ENCODE measurements at places on chromosomes 2 and 18.
A peak's percentile ranks its signal among the peaks of the same experiment; 100 is the strongest.

DNA sequence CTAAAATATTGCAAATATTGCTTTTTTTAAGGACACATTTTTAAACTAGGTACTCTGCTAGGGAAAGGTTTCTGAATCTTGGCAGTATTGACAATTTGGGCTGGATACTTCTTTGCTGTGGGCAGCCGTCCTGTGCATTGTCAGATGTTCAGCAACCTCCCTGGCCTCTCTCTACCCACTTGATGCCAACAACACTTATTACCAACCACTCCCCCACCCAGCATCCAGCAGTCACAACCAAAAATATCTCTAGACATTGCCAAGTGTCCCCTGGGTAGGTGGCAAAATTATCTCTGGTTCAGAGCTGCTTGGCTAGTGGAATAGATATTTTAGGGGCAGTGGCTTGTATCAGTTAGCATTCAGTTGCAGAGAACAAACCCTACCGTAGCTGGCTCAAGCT is 114.3 kb upstream of the PNPT1 start:
- DNase-seq, result no peak

- no peak for DNase-seq
Measured at GRCh38 chr2:127191331-127192219, 28.5 kb downstream of the CYP27C1 start.

GRCh38 chr18:59697236-59697932 is at the start of gene CCBE1:
TSS of gene CCBE1 (minus strand) at chr18:59697423.
- peak; percentile 3 for DNase-seq

DNA sequence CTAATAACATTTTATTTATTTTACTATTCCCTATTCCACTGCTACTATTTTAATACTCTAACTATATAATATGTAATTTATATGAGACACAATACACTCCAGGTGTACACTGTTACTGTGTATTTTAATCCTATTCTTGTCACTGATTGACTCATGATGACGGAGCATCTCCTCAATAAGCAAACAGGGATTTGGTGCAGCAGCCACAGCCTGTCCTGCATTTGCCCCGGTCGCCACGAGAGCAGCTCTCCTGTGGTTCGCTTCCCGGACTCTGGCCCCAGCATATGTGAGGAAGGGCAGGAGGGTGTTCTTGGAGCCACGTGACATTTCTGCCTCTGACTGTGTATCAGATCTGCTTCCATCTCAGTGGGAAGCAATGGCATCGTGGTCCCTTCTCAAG is 74.1 kb upstream of the PXDN start:
- DNase-seq, result no peak

DNA sequence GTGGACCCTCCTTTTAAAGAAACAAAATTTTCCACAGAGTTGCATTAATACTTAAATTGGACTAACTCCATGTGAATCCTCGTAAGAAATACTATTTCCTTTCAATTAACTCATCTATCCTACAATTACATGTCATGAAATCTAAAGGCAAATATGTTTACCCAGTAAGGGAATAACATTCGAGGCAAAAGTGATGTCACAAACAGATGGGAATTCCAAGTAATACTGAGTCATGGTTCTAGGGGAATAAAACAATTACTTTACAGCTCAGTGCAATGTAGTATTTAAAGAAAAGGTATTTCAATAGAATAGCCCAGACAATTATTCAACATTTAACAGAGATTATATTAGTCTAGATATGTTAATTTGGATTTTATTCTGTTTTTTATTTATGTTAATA is 205.8 kb downstream of the ZNF385B start:
- DNase-seq, result no peak

DNA sequence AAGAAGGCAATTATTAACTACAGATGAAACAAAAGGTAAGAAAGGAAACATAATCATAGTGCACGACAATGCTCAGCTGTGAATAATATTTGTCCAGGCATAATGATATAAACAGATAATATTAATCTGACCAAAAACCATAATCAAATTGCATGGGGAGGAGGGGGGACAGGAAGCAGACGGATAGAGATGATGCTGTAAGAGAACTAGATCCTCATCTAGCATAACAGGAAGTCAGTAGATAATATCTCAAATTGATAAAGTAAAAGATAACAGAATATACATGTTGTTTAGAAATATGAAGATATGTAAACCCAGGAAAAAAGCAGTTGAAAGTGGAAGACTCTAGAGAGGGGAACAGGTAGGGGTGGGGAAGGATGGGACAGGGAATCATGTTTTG is 84.9 kb upstream of the TGFA start:
- DNase-seq, result no peak

DNA sequence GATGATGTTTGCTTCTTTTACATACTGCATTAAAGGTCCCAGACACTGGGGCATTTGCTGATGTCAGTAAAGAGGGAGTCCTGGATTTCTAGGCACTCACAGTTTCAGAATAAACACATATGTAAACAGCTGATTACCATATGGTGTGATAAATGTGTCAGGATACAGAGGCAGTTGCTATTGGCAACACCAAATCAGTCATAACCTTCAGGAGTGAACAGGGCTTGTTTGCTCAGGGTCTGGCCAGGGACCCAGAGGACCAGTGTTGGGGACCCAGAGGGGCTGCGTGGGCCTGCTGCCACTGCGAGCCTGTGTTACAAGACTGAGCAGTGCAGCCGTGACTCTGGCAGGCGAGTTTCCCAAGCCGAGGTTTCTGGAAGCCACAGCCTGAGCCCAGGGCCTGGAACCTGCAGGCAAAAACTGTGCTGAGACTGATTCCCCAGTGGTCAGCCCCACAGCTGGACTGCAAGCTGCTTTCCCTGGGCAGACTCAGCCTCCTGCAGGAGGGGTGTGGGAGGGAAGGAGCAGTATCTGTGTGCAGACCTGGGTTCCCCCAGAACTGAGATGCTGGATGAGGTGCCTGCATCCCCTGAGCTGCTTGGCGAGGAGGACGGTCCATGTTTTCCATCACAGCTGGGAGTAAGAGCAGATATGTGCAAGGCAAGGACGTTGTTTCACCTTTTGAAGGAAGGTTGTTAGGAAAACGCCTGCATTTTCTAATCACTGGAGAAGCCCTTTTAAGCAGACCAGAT is 23.6 kb downstream of the ASAP2 start:
- no peak for DNase-seq

DNA sequence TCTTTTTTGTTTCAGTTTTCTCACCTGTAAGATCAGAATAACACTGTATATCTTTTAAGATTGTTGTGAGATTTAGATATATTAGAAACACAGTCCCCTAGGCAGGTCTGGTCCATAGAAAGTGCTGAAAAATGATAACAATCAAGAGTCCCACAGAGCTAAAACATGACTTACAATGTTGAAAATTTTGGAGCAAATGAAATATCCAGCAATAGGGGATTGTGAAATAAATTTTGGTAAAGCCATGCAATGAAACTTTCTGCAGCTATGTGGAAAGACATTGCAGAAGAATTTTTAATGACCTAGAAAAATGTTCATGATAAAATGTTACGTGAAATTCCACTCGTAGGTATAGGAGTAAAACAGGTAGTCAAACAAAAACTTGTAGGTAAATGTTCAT is 127.6 kb upstream of the SERPINE2 start:
- DNase-seq, result no peak

- no peak for DNase-seq
Measured at GRCh38 chr2:67585400-67585799, 188.3 kb downstream of the ETAA1 start.

DNA sequence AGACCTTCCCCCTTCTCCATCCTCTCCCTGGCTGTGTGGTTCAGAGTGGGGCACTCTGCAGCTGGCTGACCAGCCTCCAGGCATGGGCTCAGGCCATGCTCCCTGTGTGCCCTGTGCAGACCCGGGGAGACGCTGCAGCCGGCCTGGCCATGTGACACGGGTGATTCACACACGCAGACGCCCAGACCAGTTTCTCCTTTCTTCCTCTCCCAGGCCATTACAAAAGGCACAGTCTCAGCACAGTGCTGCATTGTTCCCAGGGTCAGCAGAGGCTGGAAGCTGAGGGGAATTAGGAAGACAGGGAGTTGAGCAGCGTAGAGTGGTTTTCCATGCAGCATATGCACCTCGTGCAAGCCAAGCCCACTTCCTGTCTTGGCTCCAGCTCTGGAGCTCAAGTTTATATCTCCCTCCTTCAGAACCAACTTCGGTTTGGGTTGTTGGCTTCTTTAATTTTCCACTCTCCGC is 288.5 kb downstream of the TNS1 start:
- no peak for DNase-seq

DNA sequence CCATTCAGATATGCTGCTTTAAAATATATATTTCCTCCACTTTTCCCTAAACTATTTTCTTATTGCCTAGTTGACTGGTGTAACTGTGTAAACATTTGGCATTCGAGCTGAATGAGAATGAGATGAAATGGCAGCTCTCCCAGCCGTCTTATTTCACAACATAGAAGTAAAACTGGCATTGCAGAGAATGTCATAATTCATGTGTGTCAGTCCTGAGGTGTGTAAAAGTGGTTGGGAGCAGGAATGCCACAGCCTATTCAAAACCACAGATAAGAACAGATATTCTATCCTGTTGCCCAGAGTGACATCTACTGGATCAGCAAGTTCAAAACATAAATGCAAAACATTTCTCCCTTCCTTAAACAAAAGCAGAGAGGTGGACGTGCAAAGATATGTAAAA is 565.5 kb upstream of the CHAC2 start:
- DNase-seq, result no peak

DNA sequence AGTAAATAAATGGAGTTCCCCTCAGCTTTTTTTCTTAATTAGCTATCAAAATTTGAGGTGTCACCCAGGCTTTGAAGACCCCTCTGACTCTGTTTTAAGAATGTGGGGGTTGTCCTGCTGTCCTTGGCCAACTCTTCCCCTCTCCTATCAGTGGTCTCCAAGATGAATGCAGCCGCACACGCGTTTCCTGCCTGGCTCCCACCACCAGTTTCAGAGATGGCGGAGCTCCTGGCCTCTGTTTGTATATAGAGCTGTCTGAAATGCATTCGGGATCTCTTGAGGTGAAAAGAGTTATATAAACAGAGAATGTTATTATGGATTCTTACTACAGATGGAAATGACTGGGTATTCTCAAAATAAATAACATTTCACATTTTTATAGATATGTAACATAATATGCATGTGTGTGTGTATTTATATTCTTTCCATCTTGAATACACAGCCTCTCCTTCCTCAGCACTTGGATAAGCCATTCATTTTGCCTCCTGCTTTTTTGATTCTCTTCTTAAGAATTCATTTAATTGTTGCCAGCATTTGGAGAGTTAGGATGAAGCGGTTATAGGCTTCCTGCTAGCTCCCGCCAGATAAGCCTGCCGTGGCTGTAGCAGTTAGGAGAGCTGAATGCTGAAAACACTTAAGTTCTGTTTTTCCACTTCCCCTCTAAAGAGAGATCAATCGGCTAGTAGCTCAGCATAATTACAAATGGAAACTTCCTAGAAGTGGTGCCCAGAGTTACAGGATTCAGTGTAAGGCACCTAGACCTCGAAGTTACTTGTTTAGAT is 659.3 kb upstream of the FANCL start:
- no peak for DNase-seq

- no peak for DNase-seq
Measured at GRCh38 chr2:111710085-111710484, 173.9 kb downstream of the ANAPC1 start.

DNA sequence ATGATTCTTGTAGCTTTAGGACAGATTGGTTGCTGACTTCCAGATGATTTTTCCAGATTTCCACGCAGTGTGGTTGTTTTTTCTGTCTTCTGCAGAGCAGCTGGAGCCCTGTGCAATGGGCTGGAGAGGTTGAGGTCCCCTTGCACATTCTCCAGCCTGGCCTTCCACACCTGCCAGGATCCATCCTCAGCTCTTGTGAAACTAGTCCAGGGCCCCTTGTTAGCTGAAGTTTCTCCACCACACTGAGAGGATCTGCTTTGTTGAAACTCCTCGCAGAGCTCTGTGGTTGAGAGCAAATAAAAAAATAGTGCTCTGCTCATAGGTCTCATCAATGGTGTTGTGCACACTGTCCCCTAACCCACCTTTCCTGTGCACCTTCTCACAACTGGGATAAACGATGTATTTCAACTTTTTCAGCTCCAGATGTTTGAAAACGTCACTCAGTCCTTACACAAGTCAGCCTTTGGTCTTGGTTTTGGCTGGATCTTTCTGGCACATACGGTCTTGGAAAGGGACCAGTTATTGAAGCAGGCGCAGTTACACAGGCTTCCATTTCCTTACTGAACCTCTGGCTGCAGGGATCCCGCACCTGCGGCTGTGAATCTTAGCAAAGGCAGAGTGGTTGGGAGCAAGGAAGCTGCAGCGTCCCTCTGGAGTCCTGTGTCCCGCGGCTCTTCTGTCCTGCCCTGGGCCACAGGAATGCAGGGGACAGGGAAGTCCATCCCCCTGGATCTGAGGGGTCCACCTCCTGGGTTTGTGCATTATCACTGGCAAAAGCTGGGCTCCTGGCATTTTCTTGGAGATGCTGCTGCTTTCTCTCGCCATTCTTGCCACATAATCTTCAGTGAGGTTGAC is 272.0 kb upstream of the DSEL start:
- no peak for DNase-seq

GRCh38 chr18:10457767-10458166 is 3.3 kb downstream of the APCDD1 start:
- no peak for DNase-seq

DNA sequence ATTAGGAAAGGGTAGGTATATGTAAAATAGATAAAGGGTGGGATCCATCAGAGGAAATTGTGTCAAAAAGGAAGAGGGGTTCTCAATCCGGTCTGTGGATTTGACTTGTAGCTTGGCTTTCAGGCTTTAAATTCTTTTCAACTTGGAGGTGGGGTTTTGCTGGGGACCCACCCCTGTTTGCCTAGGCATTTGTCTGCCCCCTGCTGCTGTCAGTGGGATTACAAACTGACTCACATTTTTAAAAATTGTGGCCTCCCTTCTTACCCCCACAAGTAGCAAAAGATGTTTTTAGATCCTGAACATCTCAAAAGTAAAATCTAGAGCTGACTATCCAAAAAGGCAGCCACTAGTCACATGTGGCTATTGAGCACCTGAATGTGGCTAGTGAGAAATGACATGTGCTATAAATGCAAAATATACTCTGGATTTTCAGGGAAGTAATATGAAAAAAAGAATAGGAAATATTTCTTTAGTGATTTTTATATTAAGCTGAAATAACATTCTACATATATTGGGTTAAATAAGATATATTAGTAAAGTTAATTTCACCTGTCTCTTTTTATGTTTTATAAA is 178.9 kb downstream of the GFPT1 start:
- DNase-seq, result no peak

DNA sequence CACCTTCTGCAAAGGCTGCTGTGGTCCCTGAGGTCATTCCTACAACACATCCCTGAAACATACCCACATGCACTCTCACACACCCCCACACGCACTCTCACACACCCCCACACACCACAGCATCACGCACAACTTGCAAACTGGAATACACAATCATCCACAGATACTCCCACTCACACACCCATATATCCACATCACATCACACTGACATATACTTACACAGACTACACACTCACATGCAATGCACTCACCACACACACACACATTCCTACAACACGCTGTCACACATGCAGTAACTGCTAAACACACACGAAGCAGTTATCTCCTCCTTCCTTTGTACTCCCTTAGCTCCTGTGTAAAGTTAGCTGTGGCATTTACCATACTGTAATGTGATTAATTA is 57.1 kb upstream of the PKDCC start:
- no peak for DNase-seq

- DNase-seq, result no peak
Measured at GRCh38 chr2:29123617-29124349, 8.6 kb downstream of the CLIP4 start.
